ENCODE measurements at places on chromosomes 11 and 22. TPM values are rescaled to one million over a fixed set of nuclear protein-coding genes. Genes with fewer than 3 reads are reported as not detected.

DNA sequence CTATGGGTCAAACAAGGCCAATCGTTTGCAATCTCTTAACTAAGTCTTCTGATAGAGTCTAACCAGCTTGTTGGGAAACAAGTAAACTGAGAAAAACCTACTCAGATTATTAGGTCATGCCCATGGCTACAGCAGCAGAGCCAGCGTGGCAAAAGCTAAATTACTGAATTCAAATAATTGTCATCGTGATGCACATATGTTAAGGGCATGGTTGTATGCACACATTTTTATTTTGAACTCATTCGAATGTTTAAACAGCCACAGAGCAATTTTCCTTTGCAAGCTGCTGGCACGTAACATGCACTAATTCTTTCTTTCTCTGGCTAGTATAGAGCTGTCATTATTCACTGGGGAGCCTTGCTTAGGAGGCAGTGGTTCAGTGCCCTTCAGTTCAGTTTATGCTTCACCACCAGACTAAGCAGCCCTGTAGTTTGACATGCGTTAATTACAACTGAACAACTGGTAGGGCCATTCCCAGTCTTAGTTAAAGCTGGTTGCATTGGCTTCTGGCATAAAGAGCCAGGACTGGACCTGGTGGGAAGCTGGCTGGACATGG lies 396.4 kb downstream of the METTL15 start:
- DNase-seq: no peak

GRCh38 chr11:107457205-107457557 lies 444 bp downstream of the CWF19L2 start:
- DNase-seq: no peak

GRCh38 chr22:45482169-45482568 lies 20.5 kb upstream of the FBLN1 start:
- no peak for DNase-seq

- DNase-seq: no peak
Observed at GRCh38 chr11:8354622-8355415, 91.1 kb upstream of the LMO1 start.

DNA sequence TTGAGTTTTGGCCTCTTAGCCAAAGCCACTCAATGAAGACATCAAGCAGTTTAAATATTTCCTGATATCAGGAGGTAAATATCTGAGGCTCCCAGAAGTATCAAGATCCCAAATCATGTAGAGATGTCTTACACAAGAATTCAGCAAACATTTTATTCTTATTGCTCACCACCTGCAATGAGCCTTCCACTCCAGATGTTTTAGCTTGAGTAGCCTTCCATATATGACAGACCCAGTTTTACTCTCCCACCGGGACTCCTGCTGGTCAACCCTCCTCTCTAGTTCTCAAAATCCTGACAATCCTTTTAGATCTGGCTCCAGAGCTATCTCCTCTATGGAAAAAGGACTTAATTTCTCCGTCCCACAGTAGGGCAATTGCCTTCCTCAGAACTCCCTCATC lies 404.4 kb downstream of the KCNA4 start:
- DNase-seq: no peak

DNA sequence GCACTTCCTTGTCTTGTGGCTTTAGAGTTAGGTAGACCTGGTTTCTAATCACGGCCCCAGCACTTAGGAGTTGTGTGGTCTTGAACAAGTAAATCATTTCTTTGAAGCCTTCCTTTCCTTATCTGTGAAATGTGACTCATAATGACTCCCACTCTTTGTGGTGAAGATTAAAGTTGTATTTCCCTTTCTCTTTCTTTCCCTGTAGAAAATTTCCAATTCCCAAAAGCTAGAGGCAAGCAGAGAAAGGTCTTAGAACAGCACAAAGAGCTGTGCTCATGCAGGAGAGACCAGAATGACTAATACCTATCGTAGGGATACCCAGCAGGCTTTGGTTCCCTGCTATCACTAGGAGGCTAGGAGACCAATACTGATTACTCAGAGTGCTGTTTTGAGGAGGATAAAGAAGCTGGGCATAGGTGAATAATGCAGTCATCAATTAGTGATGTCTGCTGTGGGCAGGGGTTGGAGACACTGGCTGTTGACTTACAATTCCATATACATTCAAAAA lies 270.7 kb upstream of the SYN3 start:
- DNase-seq: no peak

The C11orf86 gene
- not detected for total RNA-seq

The CCDC87 gene
- total RNA-seq: 0.41 TPM

The CDC42BPG gene
- 1.1 TPM for total RNA-seq

The UBE2L3 gene
- 54.5 TPM for total RNA-seq

The TMEM191B gene
- 0.74 TPM for total RNA-seq
